B cell (primary cell): ENCODE measurements at places on chromosomes 3 and 15.

- DNase-seq = no peak
- no peaks in the 10 kb centered on the region for H3K27me3 ChIP-seq
- peaks cover 8% of the 10 kb centered on the region for H3K4me1 ChIP-seq
- H3K36me3 ChIP-seq = no peaks in the 10 kb centered on the region
- H3K27ac ChIP-seq = no peak overlapping the region
- no peak overlapping the region for H3K4me3 ChIP-seq
These were observed 39.0 kb upstream of the MBNL1 start for GRCh38 chr3:152229692-152230091.

- no peaks in the 10 kb centered on the region for H3K4me1 ChIP-seq
- H3K36me3 ChIP-seq = no peaks in the 10 kb centered on the region
- no peak for DNase-seq
- H3K27me3 ChIP-seq = no peaks in the 10 kb centered on the region
- no peak overlapping the region for H3K27ac ChIP-seq
These were observed 258.0 kb upstream of the RARB start for GRCh38 chr3:25170021-25170420.

- H3K4me1 ChIP-seq = no peaks in the 10 kb centered on the region
- no peak for DNase-seq
- no peak overlapping the region for H3K4me3 ChIP-seq
These were observed 23.3 kb downstream of the ANAPC13 start for GRCh38 chr3:134462331-134462941.

DNA sequence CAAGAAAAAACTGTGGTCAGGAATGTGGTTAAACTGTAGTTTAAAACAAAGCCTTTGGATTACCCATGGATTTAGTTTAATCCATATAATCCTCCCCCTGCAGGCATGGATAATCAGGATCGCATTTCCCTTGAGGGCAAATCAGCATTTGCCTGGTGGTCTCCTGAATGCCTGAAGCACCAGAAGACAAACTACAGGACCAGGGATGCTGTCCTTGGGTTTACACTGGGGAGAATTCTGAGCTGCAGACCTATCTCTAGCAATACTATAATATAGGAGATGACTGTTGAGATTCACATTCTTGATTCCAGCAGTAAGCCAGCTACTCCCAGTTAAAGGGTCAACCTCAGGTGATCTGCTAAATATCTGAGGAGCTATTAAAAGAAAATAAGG lies 10.6 kb downstream of the PIK3CB start:
- H3K4me3 ChIP-seq = no peak overlapping the region
- DNase-seq = no peak
- no peaks in the 10 kb centered on the region for H3K36me3 ChIP-seq
- no peaks in the 10 kb centered on the region for H3K4me1 ChIP-seq

GRCh38 chr15:99421758-99422157 lies 144.0 kb upstream of the MEF2A start:
- no peak overlapping the region for H3K27ac ChIP-seq
- no peak overlapping the region for H3K4me3 ChIP-seq
- no peak for DNase-seq
- peaks cover 12% of the 10 kb centered on the region for H3K4me1 ChIP-seq
- H3K36me3 ChIP-seq = no peaks in the 10 kb centered on the region
- no peaks in the 10 kb centered on the region for H3K27me3 ChIP-seq

GRCh38 chr3:193214445-193214844 lies 26.6 kb upstream of the PLAAT1 start:
- H3K36me3 ChIP-seq = no peaks in the 10 kb centered on the region
- H3K4me3 ChIP-seq = no peak overlapping the region
- DNase-seq = no peak
- H3K27ac ChIP-seq = no peak overlapping the region
- H3K27me3 ChIP-seq = no peaks in the 10 kb centered on the region

DNA sequence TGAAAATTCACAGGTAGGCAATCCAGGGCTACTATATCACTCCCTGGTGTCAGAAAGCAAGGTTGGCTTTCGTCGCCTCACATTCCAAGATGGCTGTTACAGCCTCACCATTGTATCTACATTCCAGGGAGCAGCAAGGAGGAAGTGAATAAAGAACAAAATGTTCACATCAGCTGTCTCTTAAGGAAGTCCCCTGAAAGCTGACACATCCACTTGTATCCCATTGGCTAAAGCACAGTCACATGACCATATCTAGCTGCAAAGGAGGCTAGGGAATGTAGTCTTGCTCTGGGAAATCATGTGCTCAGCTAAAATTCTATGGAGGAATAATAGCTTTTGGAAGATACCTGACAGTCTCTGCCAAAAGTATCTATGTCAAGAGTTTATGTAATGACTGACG lies 12.8 kb upstream of the GATA2 start:
- no peak for DNase-seq
- H3K27ac ChIP-seq = no peak overlapping the region
- no peaks in the 10 kb centered on the region for H3K36me3 ChIP-seq

DNA sequence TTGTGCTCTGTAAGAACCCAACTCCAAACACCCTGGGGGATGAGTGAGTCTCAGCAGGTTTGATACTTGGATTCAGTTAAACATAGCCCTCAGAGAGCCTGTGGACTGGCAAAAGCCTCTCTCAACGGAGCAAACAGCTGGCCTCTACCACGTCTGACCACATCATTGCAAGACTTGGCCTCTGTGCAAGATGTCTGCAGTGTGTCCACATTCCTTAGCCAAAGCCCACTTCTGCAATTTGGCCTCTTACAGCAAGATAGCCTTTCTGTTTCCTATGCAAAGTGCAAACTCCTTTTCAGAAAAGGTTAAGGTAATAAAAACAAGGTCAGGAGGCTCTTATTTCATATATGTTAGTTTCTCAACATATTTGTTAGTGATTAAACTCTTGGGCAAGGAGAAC lies 27.9 kb downstream of the FBN1 start:
- no peaks in the 10 kb centered on the region for H3K27me3 ChIP-seq
- H3K4me1 ChIP-seq = no peaks in the 10 kb centered on the region
- no peak overlapping the region for H3K27ac ChIP-seq
- H3K36me3 ChIP-seq = no peaks in the 10 kb centered on the region
- H3K4me3 ChIP-seq = no peak overlapping the region

DNA sequence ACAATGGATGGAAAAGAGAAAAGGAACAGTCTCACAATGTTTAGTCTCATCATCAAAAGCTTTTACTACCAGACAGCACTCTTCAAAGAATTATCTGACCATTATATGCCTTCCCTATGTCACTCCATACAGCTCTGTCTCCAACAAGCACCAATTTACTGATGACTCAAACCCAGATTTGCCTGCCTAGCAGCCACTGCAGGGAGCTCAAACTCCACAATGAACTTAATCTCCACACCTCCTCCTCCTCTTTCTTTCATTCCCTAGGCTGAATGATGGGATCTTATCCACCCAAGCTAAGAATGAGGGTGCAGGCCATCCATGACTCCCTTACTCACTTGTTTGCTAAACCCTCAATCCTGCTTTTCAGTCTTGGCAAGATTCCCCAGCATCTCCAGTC lies 45.5 kb downstream of the NBEAL2 start:
- no peaks in the 10 kb centered on the region for H3K4me1 ChIP-seq
- no peak overlapping the region for H3K4me3 ChIP-seq
- DNase-seq = no peak
- no peaks in the 10 kb centered on the region for H3K27me3 ChIP-seq

- no peak overlapping the region for H3K4me3 ChIP-seq
- H3K4me1 ChIP-seq = no peaks in the 10 kb centered on the region
- H3K36me3 ChIP-seq = no peaks in the 10 kb centered on the region
These were observed 177.3 kb upstream of the GOLIM4 start for GRCh38 chr3:168273036-168273435.

GRCh38 chr3:56357266-56357665 lies 111.0 kb downstream of the ERC2 start:
- H3K4me1 ChIP-seq = no peaks in the 10 kb centered on the region
- no peak overlapping the region for H3K4me3 ChIP-seq
- H3K27ac ChIP-seq = no peak overlapping the region
- H3K36me3 ChIP-seq = no peaks in the 10 kb centered on the region
- H3K27me3 ChIP-seq = no peaks in the 10 kb centered on the region
- DNase-seq = no peak

DNA sequence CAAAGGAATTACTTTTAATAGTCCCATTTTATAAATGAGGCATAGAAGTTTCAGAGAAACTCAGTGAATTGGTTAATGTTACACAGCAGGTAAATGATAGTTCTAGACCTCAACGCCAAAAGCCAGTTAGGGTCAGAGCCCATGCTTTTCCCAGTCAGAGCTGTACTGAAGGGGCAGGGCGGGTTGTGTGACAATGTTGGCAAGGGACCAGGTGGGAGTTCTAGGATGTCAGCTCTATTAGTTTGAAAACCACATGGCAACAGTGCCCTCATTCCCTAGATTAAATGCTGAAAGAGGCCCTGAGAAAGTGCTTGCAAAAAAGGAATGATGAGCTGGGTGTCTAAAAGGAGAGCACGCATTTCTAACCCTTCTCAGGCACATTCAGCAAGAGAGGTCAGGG lies 65.4 kb upstream of the EPHB1 start:
- H3K4me1 ChIP-seq = no peaks in the 10 kb centered on the region
- no peak for DNase-seq
- H3K36me3 ChIP-seq = no peaks in the 10 kb centered on the region
- no peak overlapping the region for H3K4me3 ChIP-seq
- H3K27ac ChIP-seq = no peak overlapping the region
- H3K27me3 ChIP-seq = no peaks in the 10 kb centered on the region

DNA sequence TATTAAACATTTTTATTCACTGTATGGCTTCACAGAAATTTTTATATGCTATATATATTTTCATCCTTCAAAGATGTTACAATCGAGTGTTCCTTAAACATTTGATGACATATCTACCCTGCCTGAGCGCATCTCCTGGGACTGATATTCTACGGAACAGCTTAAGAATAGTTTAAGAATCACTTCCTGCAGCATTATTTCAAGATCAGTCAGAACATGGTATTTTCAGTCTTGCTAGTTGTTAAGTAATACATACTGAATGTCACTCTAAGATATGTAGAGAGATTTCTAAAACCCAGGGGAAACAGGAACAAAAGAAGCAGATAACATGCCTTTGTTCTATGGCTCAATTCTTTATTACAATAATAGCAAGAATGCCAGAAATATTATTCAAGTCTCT lies 8.7 kb downstream of the COL8A1 start:
- no peak overlapping the region for H3K4me3 ChIP-seq
- H3K36me3 ChIP-seq = no peaks in the 10 kb centered on the region
- no peak overlapping the region for H3K27ac ChIP-seq

DNA sequence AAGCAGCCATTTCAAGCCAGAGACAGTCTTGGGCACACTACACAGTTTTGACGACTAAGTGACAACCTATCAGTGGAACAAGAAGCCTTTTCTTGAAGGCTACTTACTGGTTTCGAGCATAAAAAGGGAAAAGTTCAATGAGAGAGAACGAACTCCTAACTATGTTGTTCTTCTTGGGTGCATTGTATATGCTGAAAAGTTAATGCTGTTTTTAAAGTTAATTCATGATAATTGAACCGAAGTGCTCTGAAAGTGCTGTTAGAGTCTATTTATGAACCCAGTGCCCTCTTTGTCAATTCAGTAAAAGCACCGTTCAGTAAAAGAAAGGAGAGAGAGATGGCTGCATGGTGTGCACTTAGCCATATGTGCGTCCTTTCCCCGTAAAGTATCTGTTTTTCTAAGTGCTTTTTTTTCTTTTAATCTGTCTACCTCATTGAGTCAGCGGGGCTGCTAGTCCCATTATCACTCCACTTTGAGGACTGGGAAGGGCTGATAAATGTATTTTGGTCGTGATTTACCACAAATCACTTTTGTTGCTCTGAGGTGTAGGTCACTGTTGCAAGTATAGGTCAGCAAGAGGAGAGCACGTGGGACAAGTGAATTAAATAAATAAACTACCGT lies 380.7 kb upstream of the GOLIM4 start:
- H3K27me3 ChIP-seq = no peaks in the 10 kb centered on the region
- no peaks in the 10 kb centered on the region for H3K4me1 ChIP-seq
- no peak overlapping the region for H3K4me3 ChIP-seq
- DNase-seq = no peak

DNA sequence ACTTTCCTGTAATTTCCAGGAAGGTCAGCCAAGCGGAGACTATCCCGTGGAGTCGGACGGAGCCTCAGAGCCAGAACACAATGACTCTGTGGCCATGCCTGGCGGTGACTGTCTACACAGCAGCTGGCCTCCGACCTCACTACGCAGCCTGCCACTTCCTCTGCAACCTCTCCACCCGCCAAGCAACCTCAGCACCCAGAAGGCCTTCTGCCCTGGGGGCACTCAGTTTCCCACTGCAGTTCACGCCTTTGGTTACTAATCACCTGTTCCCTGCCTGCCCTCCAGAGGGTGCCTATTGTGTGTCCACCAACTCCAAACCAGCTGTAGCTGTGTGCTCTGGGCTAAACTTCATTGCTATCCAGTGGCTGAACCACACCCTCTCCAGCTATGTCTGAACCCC lies 44.0 kb downstream of the TM2D3 start:
- no peak for DNase-seq
- H3K4me1 ChIP-seq = no peaks in the 10 kb centered on the region
- H3K27me3 ChIP-seq = no peaks in the 10 kb centered on the region
- no peak overlapping the region for H3K27ac ChIP-seq

DNA sequence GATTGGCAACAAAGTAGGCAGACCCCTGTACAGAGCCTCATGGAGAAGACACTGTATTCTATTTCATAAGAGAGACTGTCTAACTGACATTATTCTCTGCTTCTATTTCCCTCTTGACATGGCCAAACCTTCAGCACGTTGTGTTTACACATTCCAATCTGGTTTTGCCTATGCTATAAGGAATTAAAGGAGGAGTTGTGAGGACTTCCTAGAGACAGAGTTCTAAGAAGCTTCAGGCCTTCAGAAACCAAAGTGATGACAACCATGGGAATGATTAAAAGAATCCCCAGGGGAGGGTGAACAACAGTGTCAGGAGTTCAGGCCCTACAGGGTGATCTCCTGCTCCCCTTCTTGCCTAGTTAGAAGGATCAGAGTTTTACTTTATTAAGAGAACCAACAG lies 44.9 kb upstream of the CAPN7 start:
- H3K4me3 ChIP-seq = no peak overlapping the region
- H3K4me1 ChIP-seq = peaks cover 2% of the 10 kb centered on the region
- DNase-seq = no peak
- peaks cover 11% of the 10 kb centered on the region for H3K27me3 ChIP-seq
- no peaks in the 10 kb centered on the region for H3K36me3 ChIP-seq
- H3K27ac ChIP-seq = no peak overlapping the region

- DNase-seq = no peak
- H3K4me1 ChIP-seq = no peaks in the 10 kb centered on the region
- H3K27me3 ChIP-seq = no peaks in the 10 kb centered on the region
- H3K27ac ChIP-seq = no peak overlapping the region
These were observed 132.7 kb downstream of the GHSR start for GRCh38 chr3:172315401-172316091.

DNA sequence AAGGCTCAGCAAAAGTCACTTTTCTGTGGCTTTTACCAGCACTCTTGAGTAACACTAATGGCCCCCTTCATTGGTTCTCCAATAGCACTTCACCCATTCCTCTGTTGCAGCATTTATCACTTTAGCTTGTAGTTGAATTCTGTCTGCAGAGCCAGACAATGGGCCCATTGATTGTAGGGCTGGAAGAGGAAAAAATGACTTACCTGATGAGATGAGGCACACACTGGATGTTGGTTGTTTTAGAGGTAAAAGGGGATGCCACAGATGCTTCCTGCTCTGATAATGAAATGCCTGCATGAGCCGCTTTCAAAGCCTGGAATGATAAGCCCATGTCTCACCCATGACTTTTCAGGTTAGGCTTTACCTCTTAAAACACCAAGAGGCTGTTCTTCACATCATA lies 64.3 kb downstream of the PLAAT1 start:
- no peaks in the 10 kb centered on the region for H3K36me3 ChIP-seq
- DNase-seq = no peak
- H3K27ac ChIP-seq = no peak overlapping the region
- H3K4me1 ChIP-seq = no peaks in the 10 kb centered on the region
- H3K27me3 ChIP-seq = no peaks in the 10 kb centered on the region
- no peak overlapping the region for H3K4me3 ChIP-seq
